ENCODE measurements at places on chromosomes 2 and 18.

GRCh38 chr2:202361108-202361507 lies 15.0 kb upstream of the BMPR2 start:
- DNase-seq, result no peak

DNA sequence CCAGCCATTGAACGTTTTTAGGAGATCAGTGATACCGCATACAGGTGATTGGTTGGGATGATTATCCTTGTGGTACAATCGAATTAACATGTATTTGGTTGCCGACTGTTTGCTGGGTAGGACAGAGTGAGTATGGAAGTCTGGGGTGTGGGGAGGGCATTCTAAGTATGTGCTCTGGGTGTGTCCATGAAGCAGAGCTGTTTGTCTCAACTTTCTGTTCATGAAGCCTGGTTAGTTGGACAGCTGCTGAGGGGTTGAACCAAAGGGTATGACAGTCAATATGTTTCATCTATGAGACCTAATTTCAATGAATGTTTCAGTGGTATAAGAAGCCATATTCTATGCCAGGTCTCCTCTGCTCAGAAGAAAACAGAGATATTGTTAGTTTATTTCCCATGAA lies 21.9 kb upstream of the SPTBN1 start:
- DNase-seq, result no peak

DNA sequence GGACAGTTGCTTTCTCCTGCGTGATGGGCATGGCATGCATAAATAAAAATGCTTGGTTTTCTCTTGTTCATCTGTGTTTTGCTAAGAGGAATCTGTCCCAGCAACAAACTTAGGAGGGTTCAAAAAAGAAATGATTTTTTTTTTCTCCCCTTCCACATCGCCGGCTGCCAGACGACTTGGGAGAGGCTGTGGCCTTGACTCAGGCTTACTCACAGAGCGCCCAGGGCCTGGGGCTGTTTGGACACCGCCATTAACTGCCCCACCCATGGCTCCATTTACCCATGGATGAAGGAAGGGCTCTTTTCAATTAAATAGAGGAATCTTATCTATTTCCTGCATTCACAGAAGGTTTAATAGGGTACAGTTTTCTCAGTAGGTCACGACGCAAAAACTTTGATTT lies 22.3 kb upstream of the SERPINB5 start:
- no peak for DNase-seq

DNA sequence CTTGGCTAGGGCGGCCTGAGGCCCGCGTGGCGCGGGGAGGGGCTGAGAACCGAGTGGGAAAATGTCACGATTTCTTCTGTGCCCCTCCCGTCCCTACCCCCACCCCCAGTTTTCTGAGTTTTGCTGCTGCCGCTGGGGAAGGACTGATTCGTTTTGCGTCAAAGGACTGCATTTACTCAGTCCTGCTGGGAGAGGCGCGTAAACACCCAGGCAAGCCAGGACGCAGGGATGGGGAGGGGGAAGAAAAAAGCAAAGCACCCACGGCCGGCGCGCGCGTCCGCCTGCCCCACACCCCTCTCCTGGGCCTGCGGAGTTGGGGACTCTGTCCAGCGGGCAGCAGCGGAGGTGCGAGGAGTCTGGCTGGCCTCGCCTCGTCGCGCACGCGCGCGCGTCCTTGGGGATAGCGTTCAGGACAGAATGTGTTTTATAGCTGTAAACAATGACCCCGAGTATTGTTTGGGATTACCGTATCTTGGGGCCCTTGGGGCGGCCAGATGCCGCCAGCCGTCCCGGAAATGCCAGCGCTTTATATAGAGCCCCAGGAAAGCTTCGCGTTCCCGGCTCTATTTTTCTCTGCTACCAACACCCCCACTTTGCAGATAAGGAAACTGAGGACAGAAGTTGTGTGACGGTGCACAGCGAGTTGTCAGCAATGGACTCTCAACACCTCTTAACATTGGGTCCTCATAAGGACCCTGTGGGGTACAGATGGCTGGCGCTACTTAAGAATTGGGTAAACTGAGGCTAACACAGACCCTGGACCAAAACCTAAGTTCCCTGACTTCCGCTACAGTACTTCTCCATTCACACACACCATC lies 1.7 kb upstream of the FOSL2 start:
- no peak for DNase-seq

DNA sequence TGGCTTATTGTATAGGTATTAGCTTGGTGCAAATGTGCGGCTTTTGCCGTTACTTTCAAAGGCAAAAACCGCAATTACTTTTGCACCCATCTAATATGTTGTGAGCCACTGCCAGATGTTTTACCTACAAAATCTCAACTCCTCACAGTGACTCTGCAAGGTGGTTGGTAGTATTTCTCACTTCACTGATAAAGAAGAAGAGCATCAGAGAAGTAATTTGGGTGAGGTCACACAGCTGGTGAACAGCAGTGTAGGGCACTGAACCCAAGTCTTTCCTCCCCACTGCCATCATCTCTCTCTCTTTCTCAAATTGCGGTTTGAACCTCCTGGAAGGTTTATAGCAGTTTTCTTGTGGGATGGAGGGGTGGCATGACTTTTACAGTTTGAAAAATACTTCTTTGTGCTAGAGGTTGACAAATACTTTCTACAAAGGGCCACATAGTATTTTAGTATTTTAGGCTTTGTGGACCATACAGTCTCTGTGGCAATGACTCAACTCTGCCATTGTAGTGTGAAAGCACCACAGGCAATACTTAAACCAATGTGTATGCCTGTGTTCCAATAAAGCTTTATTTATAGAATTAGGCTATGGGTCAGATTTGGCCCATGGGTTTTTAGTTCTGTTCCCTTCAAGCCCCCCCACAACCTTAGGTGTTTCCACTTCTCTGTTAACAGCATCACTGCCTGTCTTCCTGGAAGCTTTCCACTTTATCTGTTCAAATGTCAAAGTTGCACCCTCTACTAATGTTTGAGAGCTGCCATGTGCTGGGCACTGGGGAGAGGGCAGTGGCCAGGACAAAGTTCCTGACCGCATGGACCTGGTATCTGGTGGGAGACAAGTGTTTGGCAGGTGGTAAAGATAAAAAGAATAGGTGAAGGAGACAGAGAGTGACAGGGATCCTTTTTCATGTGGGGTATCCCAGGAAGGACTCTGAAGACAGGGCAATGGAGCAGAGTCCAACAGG lies 30.1 kb downstream of the FHOD3 start:
- DNase-seq, result no peak

DNA sequence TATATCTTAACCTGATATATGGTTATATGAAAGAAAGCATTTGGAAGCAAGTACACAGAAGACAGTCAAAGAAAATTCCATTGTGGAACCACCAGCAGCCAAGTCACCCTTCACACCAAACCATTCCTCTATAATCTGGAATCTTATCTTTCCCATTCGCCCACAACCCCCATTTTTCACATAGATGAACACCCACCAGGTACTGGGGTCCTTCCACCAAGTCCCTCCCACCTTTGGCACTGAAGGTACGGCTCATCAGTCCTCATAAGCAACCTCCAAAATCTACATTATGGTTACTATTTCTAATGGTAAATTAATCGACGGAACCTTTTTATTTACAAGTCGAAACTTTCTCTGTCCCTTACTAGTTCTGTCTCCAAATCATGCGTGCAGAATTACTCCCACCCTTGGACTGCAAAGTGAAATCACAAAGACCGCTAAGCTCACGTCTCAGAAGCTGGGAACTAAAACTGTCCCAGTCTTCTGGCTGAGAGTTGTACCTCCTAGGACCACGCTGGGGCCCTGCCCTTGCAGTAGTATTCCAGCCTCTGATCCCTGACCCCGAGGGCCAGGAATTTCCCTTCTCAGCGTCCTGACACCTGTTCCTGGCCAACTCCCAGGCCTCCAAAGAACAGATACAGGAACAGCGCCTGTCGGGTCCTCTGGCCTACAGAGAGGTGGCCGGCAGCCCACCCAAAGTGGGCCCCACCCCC lies 702 bp downstream of the OLA1 start:
- peak; percentile 13 for DNase-seq

- DNase-seq, result no peak
These were observed 272.7 kb upstream of the DOK6 start for GRCh38 chr18:69127873-69128500.

GRCh38 chr18:54961016-54961423 lies 1.8 kb upstream of the CCDC68 start:
- no peak for DNase-seq

- DNase-seq, result no peak
These were observed 670.3 kb upstream of the SALL3 start for GRCh38 chr18:78309307-78309706.

DNA sequence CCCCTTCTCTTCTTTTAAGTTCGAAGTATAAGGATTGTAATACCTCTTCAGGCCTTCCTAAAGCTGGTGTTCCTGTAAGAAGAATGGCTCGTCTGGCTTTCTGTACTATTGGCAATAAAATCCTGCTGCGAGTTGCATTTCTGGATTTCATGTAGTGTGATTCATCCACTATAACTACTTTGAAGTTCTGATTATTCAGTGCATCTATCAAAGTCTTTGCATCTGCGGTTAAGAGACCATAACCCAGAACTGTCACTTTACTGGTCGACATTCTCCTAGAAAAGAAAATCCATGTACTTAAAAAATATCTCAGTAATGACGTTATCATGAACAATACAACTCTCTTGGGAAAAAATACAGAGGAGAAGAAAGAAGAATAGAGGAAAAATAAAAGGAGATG lies 181.1 kb downstream of the ZRANB3 start:
- no peak for DNase-seq

DNA sequence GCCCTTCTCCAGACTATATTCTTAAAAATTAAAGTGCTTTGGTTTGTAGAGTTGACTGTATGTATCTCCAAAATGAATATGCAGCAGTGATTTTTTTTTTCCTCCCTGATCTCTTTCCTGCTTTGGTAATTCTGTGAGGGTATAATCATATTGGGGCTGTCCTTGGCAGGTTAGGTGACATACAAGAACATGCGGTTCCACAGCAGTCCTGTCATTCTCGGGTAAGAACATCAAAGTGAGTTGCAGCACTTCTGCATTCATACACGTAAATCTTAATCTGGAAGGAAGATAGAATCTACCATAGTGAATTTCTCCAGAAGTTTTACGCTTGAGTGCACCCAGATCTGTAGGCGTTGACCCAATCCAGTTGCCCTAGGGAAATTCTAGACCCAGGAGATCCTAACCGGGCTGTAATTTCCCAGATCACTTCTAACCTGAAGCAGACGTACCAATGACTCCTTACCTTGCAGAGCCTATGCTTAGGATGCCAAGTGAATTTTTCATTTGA lies 109.4 kb downstream of the PRPF40A start:
- no peak for DNase-seq

GRCh38 chr2:128365217-128365905 lies 46.7 kb upstream of the HS6ST1 start:
- DNase-seq, result no peak

DNA sequence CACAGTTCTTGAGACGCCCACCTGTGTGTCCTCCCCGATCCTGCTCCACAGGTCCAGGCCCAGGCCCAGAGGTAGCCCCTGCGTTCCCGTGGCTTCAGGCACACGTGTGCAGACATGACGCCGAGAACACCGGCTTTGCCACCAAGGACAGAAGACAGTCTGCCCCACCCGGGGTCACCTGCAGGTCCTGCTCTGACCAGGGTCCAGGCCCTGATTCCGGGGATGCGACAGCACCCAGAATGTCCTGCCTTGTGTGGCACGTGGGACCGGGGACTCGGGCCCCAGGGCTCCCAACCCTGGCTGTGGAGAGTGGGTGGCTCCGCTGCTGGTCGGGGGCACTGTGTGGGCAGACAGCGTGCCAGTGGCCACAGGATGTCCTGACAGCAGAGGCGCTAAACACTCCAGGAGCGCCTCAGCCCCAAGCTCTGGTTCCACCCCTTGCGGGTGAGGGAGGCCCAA lies 36.9 kb downstream of the ADI1 start:
- DNase-seq, result no peak

GRCh38 chr18:48959921-48960920 lies 9.5 kb upstream of the SMAD7 start:
- no peak for DNase-seq

DNA sequence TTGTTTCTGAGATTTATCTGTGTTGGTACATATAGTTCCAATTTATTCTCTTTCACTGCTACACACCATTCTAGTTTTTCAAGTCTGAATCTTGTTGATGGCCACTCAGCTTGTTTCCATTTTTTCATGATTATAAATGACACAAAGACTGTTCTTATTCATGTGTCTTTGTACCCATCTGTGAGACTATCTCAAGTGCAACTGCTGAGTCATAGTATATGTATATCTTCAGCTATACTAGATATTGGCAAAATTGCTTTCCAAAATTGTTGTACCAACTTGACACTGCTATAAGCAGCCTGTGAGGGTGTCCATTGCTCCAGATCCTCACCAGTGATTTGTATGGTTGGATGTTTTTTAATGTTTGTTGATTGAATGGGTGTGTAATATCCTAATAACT lies 37.2 kb upstream of the RTN4 start:
- no peak for DNase-seq

DNA sequence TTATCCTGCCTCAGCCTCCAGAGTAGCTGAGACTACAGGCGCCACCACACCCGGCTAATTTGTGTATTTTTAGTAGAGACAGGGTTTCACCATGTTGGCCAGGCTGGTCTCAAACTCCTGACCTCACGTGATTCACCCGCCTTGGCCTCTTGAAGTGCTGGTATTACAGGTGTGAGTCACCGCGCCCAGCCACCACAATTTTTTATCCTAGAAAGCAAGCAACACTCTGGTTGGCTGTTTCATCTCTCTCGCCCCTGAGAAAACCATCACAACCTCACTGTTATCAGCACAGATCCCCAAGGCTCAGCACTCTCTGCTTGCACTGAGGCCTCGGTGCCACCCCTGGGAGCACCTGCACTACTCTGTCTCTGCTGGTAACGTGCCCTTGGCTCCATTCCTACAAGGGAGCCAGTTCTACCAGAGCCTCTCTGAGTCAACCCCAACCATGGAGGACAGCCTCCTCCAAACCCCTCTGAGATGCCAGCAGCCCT lies 134.8 kb upstream of the AGAP1 start:
- DNase-seq, result no peak

- DNase-seq, result no peak
These were observed 3.2 kb downstream of the MARS2 start for GRCh38 chr2:197708331-197708730.

GRCh38 chr2:217402761-217403383 lies 543.0 kb upstream of the TNP1 start:
- DNase-seq, result no peak
